ENCODE measurements at places on chromosomes 6 and 20.

- no peak for DNase-seq
Measured at GRCh38 chr20:35820715-35821114, 48.9 kb downstream of the PHF20 start.

- no peak for DNase-seq
Measured at GRCh38 chr20:14505476-14505875, 168.1 kb upstream of the FLRT3 start.

- no peak for DNase-seq
Measured at GRCh38 chr20:22387452-22387851, 196.9 kb downstream of the FOXA2 start.

DNA sequence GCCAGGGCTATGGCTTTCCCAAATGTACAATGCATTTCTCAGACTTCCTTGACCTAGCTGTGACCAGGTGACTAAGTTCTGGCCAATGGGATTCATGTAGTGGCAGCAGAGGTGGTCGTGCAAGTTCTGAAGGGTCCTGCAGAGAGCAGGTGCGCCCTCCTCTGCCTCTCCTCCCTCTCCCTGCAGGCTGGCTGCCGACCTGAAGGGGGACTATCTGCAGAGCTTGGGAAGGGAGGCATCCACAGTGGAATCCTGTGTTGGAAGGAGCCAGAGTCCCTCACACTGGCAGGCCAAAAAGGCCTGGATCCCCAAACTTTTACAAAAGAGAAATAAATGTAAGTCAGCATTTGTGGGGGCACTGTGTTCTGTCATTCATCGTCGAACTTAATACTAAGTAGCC is 66.6 kb downstream of the CDH26 start:
- DNase-seq, result no peak
